ENCODE measurements at places on chromosomes 1 and 21.
A peak's percentile ranks its signal among the peaks of the same experiment; 100 is the strongest.

- no peak for DNase-seq
Observed at GRCh38 chr1:31588751-31589515, 12.6 kb downstream of the TINAGL1 start.

DNA sequence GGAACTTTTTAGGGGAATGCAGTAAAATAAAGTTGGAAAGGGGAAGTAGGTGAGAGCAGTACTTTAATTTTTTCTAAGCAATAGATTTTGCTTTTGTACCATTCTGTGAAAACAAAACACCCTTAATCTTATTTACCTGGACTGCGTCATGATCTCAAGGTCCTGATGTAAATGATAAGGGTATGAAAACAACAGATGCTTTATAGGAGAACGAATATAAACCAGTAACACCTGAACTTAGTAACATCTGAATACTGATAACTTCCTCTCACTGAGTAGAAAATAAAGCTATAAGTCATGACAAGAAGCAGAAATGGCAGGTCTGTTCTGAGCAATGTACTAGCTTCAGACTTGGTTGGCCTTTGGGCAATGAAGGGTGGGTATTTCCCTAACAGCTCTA lies 77.7 kb downstream of the GDAP2 start:
- no peak for DNase-seq

- DNase-seq: no peak
Observed at GRCh38 chr1:203095061-203095690, 9.4 kb upstream of the MYOG start.

DNA sequence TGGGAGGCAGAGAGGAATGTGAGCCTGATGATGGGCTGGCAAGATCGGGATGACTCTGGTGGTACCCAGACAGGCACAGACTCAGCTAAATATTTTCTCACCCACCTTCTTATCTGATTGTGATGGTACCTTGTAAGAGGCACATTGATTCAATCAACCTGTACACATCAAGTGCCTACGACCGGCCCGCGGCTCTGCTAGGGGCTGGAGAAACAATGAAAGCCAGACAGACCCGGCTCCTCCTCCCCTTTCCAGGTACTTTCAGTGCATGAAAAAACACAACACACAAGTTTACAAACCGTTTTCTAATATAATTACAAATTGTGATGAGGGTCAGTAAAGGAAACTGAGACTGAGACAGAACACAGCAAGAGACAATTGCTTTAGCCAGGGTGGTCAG lies 115.0 kb downstream of the LACTBL1 start:
- DNase-seq: no peak

DNA sequence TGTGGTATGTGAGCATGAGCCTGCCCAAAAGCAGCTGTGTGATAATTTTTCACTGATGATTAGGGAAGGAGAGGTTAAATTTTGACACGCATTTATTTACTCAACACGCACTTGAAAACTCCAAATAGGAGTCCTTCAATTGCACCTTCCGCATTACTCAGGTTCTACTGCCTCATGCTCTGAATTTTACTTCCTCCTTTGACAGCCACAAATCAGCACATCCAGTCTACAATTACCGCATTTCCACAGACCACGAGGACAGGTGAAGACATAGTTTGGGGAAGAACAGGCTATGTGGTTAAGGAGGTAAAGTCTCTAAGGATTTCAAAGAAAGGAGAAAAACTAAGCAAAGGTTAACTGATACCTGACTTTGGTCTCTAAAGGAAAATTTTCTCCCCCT lies 2.6 kb downstream of the CAPN8 start:
- no peak for DNase-seq

DNA sequence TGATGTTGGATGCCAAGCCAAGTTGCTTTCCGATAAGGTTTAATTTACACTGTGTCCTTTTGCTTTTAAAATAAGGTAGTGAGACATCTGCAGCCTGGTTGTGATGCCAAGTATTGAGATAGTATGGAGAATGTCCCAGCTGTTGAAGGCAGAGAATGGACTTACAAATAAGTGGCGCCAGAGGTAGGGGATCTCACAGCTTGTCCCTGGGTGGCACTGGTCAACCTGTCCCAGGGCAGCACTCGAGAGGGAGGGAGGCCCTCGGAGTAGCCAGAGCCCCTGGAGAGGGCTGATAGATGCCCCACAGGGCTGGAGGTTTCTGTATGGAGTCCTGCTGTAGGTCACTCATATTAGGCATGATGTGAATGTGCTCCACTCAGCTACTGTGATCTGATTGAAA lies 98.5 kb downstream of the GALNT2 start:
- no peak for DNase-seq

DNA sequence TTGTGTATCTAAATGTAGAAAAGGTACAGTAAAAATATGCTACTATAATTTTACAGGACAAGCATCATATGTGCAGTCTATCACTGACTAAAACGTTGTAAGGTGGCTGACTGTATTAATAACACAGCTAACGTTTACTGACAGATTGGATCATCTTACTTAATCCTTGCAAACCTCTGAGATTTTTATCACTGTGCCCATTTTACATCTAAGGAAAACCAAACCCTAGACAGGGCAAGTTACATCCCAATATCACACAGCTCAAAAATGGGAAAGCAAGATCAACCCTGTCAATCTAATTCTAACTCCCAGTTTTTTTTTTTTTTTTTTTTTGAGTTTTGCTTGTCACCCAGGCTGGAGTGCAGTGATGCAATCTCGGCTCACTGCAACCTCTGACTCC lies 7.5 kb upstream of the RIT1 start:
- no peak for DNase-seq

GRCh38 chr1:224493269-224493668 lies 58.7 kb upstream of the WDR26 start:
- no peak for DNase-seq

GRCh38 chr1:186054932-186055331 lies 320.1 kb downstream of the TPR start:
- DNase-seq: no peak

DNA sequence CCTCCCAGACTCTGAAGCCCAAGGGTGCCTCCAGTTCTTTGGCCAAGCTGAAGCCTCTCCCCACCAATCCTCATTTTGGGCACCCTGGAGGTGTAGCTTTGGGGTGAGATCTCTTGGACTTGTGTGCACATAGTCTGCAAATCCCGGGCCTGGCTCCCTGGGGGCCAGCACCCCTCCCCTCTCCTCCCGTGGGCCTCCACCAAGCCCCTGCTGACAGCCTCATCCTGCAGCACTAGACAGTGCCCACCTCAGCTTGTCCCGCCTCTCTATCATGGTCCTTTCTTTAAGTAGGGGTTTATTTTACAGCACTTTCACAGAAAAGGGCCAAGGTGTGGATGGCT lies 3.2 kb downstream of the GJC2 start:
- no peak for DNase-seq

- no peak for DNase-seq
Observed at GRCh38 chr1:226942392-226942791, 2.3 kb downstream of the COQ8A start.

DNA sequence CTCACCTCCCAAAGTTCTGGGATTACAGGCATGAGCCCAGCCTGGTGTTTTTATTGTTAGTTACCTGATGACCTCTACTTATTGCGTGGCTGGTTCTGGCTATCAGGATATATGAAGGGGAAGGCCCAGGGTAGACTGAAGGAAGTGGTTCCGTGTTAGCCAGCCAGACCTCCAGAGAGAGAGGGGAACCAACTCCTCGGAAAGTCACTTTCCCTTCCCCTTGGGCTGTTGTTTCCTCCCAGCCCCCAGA lies 2.5 kb upstream of the RCSD1 start:
- no peak for DNase-seq

GRCh38 chr1:226654046-226654667 lies 84.9 kb downstream of the ITPKB start:
- DNase-seq: no peak

DNA sequence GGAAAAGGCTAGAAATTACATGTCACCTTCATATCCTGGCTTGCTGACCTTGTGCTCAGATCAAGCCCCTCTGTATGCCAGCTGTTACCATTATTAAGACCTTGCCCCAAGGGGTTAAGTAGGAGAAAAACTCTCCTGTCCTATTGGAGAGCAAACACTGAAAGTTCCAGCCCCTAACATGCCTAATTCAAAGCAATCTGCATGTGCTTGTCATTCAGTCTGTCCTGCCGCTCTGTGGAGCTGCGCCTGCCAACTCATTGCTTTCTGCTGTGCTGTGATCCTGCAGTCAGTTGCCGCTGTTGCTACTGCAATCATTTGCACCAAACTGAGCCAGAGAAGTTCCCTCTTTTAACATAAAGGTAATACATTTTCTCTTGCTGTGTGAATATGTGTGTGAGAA lies 113.4 kb downstream of the DISP1 start:
- peak; percentile 7 for DNase-seq

GRCh38 chr21:19807201-19807600 lies 1191.0 kb upstream of the NCAM2 start:
- no peak for DNase-seq

DNA sequence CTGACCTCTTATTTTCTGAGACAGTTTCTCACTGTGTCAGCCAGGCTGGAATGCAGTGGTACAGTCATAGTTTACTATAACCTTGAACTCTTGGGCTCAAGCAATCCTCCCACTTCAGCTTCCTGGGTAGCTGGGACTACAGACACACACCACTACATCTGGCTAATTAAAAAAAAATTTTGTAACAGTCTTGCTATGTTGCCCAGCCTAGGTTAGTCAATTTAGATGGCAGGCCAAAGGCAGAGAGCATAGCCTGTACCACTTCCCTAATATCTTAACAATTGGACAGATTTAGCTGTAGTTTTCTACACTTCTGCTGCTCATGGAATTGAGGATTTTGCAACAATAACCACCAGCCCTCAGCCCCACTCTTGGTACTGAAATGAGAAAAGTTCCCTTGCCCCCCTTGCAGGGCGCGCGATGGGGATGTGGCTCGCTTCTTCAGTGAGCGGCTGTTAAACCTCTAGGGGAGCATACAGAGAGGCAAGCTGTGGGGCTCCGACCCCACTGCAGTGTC lies 34.9 kb upstream of the PTGFRN start:
- no peak for DNase-seq

GRCh38 chr1:180040034-180040433 lies 85.4 kb downstream of the CEP350 start:
- no peak for DNase-seq

- DNase-seq: no peak
Observed at GRCh38 chr1:234477386-234478151, 1.4 kb downstream of the TARBP1 start.

- no peak for DNase-seq
Observed at GRCh38 chr1:44312399-44313196, 42.5 kb downstream of the ERI3 start.

- DNase-seq: no peak
Observed at GRCh38 chr1:167473761-167474160, 44.6 kb downstream of the CD247 start.

GRCh38 chr1:174244017-174244416 lies 84.7 kb downstream of the RABGAP1L start:
- no peak for DNase-seq

DNA sequence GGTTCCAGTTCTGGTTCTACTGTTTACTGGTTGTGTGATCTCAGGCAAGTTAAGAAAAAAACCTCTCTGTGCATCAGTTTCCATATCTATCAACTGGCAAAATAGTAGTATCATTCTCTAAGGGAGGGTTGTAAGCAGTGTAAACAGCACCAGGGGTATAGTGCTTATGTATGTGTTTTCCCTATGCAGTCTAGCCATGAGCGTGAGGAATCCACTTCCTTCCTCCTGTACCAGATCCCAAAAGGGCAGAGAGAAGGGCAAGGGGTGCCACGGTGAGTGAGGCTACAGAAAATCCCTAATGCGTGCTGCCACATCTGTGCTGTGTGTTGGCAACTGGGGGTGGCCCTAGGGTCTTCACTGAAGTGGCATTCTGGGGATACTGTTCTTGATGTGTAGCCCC lies 18.4 kb upstream of the RNF19B start:
- no peak for DNase-seq

GRCh38 chr1:94334764-94335163 lies 83.4 kb upstream of the ABCD3 start:
- no peak for DNase-seq

- DNase-seq: no peak
Observed at GRCh38 chr1:177505905-177506590, 335.3 kb downstream of the BRINP2 start.

- DNase-seq: no peak
Observed at GRCh38 chr1:36759355-36759754, 275.0 kb downstream of the GRIK3 start.

DNA sequence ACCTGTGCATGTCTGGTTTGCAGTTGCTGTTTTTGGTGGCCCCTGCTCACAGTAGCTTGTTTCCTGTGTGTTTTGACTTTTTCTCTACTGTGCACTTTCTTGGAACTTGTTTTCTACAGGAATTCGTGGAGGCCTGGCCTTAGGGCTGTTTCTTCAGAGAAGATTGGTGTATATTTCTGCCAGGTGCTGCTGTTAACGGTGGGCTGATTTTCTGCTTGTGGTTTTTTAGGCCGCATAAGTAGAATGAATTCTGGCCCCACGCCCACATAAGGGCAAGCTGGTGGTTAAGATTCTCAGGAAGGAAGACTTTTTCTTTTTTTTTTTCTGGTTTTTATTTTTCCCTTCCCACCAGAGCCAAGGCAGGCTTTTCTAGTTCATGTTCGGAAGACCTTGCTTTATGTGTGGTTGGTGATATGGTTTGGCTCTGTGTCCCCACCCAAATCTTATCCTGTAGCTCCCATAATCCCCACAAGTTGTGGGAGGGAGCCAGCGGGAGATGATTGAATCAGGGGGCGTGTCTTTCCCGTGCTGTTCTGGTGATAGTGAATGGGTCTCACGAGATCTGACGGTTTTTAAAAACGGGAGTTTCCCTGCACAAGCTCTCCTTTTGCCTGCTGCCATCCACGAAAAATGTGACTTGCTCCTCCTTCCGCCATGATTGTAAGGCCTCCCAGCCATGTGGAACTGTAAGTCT lies 71.5 kb upstream of the DISP3 start:
- DNase-seq: no peak

DNA sequence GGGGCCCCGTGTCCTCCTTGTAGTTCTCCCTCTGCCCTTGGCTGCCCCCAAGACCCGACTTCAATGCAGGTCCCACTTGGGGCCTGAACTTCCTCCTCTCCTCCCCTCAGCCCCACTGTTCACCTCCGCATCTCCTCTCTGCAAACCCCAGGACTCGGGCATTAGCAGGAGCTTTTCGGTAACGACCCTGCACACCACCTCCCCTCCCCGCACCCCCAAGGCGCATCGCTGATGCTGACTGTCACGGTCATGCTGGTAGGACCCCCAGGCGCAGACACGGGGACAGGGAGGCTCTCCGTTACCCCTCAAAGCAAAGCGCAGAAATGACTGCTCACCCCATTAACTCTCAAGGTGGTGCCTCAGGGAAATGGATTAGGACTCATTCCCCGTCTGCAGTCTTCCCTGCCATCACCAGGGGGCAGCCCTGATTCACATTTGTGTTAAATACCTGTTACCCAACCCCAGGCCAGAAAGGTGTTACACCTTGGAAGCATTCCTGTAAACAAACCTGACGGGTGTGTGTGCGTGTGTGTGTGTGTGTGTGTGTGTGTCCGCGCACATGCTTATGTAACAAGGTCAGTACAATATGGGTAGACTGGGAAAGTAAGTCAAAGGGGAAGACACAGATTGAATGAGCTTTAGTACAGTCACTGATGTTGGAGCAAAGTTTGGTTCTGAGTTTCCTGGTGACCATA lies 6.4 kb upstream of the GUCA2B start:
- DNase-seq: peak; percentile 48

All from C1 segment of cervical spinal cord (tissue), 14 donors.